ENCODE measurements at places on chromosomes 11 and 22.

GRCh38 chr11:59968395-59968783 lies 4.6 kb downstream of the OOSP4A start:
- no peak for DNase-seq

GRCh38 chr11:18726040-18726439 lies at the start of gene IGSF22:
Gene IGSF22 (minus strand): TSS chr11:18726188. CDS start chr11:18724236, 1,952 bp downstream.
- no peak for DNase-seq

DNA sequence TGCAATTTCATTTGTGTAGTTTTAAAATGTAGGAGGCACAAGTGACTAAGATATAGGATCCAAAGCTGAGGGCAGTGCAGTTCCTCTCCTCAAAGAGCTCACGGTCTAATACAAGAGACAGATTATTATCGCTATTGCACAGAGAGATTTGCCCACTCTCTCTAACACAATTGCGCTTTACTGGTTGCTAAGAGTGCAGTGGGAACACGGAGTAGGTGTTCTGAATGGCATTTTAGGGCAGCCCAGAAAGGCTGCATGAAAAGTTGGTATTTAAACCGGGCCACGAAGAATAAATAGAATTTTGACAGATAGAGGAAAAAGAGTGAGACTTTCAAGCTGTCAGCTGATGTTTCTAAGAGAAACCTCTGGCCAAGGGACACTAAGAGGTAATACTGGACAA lies 79.5 kb downstream of the BLID start:
- no peak for DNase-seq

DNA sequence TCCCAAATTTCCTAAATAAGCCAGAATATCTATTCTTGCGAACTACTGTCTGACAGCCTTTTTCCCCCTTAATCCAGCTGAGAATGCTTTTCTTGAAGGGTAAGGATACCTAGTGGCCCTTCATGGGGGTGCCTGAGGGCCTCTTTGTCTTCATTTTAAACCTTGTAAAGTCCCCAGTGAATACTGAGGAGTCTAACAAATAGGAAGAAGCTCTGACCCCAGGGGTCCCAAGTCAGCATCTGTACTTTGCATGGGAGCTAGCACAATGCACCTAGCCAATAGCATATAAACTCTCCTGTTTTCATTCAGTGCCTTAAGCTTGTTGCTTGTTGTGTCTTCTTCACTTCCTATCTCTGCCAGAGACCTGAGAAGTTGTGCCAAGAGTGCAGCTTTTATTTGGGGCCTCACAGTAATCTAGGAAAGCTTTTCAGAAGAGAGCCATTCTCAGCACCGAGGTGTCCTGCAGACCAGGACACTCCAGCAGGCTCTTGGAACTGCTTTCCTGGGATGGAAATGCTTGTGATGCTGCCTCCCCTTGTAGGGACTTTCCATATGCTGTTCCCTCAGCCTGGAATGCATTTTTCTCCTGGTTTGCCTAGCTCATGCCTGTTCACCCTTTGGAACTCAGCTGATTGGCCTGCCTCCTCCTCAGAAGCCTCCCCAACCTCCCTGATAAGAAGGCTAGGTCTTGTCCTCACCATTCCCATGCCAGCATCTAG lies 37.2 kb downstream of the BMAL1 start:
- DNase-seq, result no peak

GRCh38 chr22:30614268-30614667 lies 7.3 kb downstream of the TCN2 start:
- DNase-seq, result no peak

GRCh38 chr22:45790401-45790800 lies 118.8 kb downstream of the ATXN10 start:
- DNase-seq, result no peak

GRCh38 chr11:72584293-72584938 lies 89.8 kb downstream of the PDE2A start:
- no peak for DNase-seq

DNA sequence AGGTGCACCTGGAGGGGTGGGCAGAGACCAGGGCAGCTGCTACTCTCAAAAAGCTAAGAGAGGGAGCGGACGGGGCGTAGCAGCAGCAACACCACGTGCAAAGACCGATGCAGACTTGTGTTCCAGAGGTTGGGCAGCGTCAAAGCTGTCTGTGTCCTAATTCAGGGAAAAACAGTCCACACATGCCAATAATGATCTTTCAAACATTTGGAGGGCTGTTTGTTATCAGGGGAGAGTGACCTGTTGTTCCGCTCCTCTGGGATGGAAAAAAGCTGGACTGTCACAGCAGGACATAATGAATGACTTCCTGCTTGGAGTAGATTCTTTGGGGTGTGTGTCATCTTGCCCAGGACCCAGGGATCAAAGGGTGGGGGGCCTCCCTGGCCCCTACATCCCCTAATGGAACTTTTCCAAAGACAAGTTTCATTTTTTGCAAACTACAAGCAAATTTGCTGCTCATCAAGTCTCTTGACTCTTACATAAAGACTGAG lies 6.2 kb upstream of the FBLN1 start:
- no peak for DNase-seq

- DNase-seq, result peak; percentile 74
Observed at GRCh38 chr11:94593030-94593429, 25.9 kb downstream of the PIWIL4 start.

DNA sequence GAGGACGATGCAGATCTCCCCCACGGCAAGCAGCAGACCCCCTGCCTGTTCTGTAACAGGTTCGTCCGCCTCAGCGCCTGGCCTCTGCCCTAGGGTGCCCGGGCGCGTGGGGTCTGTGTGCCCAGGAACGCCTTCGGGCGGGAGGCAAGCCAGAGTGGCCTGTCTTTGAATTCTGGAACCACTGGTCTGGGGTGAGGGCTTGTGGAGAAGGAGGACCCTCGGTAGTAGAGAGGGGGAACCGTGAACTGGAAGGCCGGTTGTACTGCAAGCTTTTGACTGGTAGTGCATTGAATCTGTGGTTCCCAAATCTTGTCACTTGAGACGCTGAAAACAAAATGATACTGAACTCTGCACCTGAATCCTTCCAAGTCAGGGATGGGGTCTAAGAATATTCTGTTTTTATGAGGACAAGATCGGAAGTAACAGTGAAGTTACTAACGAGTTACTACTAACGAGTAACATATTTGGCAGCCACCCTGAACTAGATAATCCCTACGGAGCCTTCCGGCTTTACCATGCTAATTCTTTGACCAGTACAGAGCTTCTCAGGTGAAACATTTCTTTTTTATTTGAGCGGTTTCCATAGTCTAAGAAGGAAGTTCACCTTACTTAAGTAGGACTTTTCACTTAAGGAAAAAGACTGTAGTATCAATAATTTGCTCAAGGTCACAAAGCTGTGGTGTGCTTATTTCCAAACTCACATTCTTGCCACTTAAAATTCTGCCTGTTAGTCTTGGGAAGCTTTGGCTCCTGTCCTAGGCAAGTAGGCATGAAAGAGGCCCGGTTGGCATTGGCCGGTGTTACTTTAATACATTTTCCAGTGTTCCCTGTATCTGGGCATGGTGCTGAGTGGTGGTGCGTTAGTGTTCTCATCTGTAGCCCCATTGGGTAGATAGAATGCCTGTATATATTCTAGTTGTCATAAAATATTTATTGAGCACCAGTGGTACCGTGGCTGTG lies 860 bp downstream of the PRMT3 start:
- DNase-seq, result peak; percentile 14

GRCh38 chr11:48123254-48123875 lies 93.2 kb upstream of the OR4B1 start:
- no peak for DNase-seq

- DNase-seq, result no peak
Observed at GRCh38 chr22:49266561-49267519, 560.8 kb downstream of the BRD1 start.

- no peak for DNase-seq
Observed at GRCh38 chr11:15835788-15836411, 520.4 kb downstream of the SOX6 start.

GRCh38 chr11:56705784-56706396 lies 7.0 kb downstream of the OR9G1 start:
- no peak for DNase-seq

DNA sequence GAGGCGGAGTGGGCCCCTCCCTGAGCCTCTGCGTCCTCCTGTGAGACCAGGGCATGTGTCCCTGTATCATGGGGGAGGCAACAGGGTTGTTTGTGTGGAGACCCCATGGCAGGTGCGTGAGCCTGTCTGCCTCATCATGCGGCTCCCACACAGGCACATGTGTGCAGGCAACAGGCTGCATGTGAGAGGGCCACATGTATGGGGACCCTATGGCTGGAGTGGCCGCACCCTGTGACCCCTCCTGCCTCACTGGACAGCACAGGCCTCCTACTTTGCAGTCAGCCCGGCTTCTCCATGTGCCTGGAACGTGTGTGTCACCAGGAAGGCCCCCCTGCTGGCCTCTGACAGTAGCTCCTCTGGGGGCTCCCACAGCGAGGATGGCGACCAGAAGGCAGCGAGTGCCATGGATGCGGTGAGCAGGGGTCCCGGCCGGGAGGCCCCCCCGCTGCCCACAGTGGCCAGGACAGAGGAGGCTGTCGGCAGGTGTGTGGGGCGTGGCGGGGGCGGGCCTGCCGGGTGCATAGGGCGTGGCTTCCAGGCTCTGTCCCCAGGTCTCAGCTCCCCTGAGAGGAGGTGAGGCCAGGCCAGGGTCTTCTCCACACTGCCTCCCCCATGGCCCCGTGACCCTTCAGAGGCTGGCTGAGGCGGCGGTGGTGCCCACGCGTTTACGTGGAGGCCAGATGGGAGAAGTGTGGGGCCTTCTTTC lies 34.1 kb downstream of the SBF1 start:
- no peak for DNase-seq

GRCh38 chr11:12888525-12889158 lies 120.5 kb upstream of the RASSF10 start:
- DNase-seq, result peak; percentile 77

GRCh38 chr11:72578566-72578965 lies 95.7 kb downstream of the PDE2A start:
- no peak for DNase-seq

GRCh38 chr22:42664976-42665831 lies 16.0 kb upstream of the CYB5R3 start:
- no peak for DNase-seq

Data from AG08395 (cell line).